Endothelial cell of umbilical vein (primary cell): ENCODE measurements at places on chromosomes 2 and 18. TPM values are rescaled to one million over a fixed set of nuclear protein-coding genes. Genes with fewer than 3 reads are reported as not detected.
A peak's percentile ranks its signal among the peaks of the same experiment; 100 is the strongest.

- no peaks in the 10 kb centered on the region for H3K4me1 ChIP-seq
- no peak overlapping the region for H3K4me3 ChIP-seq
- no peak overlapping the region for H3K27ac ChIP-seq
- H3K27me3 ChIP-seq: no peaks in the 10 kb centered on the region
- no peak for DNase-seq
These were observed 56.2 kb downstream of the PDK1 start for GRCh38 chr2:172612051-172612450.

The PLGLB1 gene
- 0.75 and 1.8 TPM in 2 replicates for total RNA-seq

The FAM237A gene
- total RNA-seq: not detected in 2 replicates

GRCh38 chr2:215796140-215796855 lies 217.1 kb downstream of the MREG start:
- DNase-seq: peak; percentile 44
- no peaks in the 10 kb centered on the region for H3K27me3 ChIP-seq
- peaks cover 44% of the 10 kb centered on the region for H3K4me1 ChIP-seq
- H3K36me3 ChIP-seq: peaks cover 9% of the 10 kb centered on the region
- no peak overlapping the region for H3K4me3 ChIP-seq

The POTEJ gene
- total RNA-seq: 0.24 TPM in 1 of 2 replicates, not detected in the other

The TANK gene
- total RNA-seq: 83.2 and 88.2 TPM in 2 replicates

- peaks cover 18% of the 10 kb centered on the region for H3K4me1 ChIP-seq
- peak; percentile 67 for DNase-seq
- no peaks in the 10 kb centered on the region for H3K27me3 ChIP-seq
- H3K36me3 ChIP-seq: no peaks in the 10 kb centered on the region
- no peak overlapping the region for H3K27ac ChIP-seq
These were observed 73.2 kb downstream of the MBP start for GRCh38 chr18:77059294-77059916.

GRCh38 chr2:119198240-119198840 lies 25.3 kb upstream of the STEAP3 start:
- H3K4me1 ChIP-seq: peaks cover 4% of the 10 kb centered on the region
- DNase-seq: no peak
- H3K27ac ChIP-seq: no peak overlapping the region
- H3K27me3 ChIP-seq: peaks cover 2% of the 10 kb centered on the region
- no peaks in the 10 kb centered on the region for H3K36me3 ChIP-seq
- H3K4me3 ChIP-seq: no peak overlapping the region

The SCN9A gene
- 1.6 and 1.8 TPM in 2 replicates for total RNA-seq

The DUSP11 gene
- 25.3 and 27.0 TPM in 2 replicates for total RNA-seq

DNA sequence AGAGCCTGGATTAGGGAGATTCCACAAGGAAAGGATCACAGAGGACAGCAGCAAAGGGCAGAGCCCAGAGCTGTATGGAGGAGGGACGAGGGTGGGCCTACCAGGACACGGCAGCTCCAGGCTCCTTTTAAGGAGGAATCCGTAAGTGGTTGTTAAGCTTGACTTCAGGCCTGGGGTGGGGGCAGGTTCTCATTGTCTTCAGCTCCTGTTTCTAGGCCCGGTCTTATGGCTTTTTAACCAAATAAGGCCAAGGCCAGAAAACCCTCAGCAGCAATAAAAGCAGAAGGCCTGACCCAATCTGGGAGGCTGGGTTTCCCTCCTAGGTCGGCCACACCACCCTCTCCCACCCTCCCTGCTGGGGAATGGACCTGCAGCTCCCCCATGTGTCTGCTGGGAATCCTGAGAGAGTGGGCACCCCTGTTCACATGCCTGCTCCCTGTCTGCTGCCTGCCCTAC lies 111.2 kb downstream of the PLB1 start:
- H3K4me3 ChIP-seq: no peak overlapping the region
- peak; percentile 40 for DNase-seq
- no peaks in the 10 kb centered on the region for H3K36me3 ChIP-seq
- peaks cover 39% of the 10 kb centered on the region for H3K4me1 ChIP-seq

- H3K36me3 ChIP-seq: no peaks in the 10 kb centered on the region
- H3K27me3 ChIP-seq: no peaks in the 10 kb centered on the region
- no peak overlapping the region for H3K27ac ChIP-seq
These were observed 1203.8 kb upstream of the PIK3C3 start for GRCh38 chr18:40751186-40751585.

The DCC gene
- total RNA-seq: not detected in 2 replicates

The DNAH7 gene
- total RNA-seq: 0.05 and 0.24 TPM in 2 replicates

DNA sequence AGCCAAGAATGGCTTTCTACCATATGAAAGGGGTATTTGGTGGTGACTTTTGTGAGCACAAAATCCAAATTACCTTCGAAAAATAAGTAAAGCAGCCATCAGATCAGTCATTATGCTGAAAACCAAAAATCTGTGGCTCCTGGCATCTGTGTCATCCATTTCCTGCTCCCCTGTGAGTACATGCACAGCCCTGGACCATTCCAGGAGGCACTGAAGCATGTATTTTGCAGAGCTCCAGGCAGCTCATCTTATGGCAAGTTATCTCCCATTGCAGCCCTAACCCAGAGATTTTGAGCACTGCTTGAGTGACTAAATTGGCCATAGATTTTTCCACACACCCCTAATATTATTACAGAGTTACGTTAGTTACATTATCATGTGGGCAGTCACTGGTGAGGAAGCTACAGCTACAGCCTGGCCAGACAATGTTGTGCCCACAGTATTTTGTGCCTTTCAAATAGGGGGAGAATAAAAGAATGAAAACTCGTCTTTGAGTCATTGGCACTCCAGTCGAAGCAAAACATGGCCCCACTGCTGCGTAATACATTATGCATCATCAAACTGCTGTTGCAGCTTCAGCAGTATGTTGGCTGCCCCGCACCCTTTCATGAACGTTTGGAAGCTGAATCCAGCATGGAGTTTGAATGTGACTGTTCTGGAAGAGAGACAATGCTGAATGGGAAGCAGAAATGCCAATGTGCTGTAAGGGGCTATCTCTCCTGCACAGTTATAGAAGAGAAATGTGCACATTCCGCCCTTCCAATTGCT lies 702.2 kb downstream of the RNF144A start:
- H3K27me3 ChIP-seq: no peaks in the 10 kb centered on the region
- no peak overlapping the region for H3K27ac ChIP-seq
- no peaks in the 10 kb centered on the region for H3K4me1 ChIP-seq
- DNase-seq: no peak

DNA sequence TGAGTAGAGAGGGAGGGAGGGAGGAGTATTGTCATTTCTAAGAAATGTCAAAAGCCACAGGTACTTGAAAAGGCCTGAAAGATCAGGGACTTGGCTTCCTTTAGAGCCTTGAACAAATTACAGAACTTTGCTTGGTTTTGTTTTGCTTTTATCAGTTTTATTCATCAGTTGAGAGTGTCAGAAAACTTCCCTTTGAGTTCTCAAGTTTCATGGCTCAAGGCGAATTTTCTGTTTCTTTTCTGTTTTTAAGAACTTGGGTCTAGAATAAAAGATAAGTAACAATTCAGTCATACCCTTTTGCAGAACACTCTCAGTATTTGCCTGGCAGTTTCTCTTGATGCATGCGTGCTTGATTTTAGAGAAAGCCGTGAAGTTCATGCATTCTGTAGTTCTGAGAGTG lies 531.9 kb downstream of the PARD3B start:
- H3K4me3 ChIP-seq: no peak overlapping the region
- H3K27ac ChIP-seq: no peak overlapping the region
- H3K27me3 ChIP-seq: no peaks in the 10 kb centered on the region
- no peaks in the 10 kb centered on the region for H3K4me1 ChIP-seq
- no peaks in the 10 kb centered on the region for H3K36me3 ChIP-seq
- DNase-seq: peak; percentile 12

The CCL20 gene
- total RNA-seq: 0.53 TPM in 1 of 2 replicates, not detected in the other

The EVX2 gene
- not detected in 2 replicates for total RNA-seq

DNA sequence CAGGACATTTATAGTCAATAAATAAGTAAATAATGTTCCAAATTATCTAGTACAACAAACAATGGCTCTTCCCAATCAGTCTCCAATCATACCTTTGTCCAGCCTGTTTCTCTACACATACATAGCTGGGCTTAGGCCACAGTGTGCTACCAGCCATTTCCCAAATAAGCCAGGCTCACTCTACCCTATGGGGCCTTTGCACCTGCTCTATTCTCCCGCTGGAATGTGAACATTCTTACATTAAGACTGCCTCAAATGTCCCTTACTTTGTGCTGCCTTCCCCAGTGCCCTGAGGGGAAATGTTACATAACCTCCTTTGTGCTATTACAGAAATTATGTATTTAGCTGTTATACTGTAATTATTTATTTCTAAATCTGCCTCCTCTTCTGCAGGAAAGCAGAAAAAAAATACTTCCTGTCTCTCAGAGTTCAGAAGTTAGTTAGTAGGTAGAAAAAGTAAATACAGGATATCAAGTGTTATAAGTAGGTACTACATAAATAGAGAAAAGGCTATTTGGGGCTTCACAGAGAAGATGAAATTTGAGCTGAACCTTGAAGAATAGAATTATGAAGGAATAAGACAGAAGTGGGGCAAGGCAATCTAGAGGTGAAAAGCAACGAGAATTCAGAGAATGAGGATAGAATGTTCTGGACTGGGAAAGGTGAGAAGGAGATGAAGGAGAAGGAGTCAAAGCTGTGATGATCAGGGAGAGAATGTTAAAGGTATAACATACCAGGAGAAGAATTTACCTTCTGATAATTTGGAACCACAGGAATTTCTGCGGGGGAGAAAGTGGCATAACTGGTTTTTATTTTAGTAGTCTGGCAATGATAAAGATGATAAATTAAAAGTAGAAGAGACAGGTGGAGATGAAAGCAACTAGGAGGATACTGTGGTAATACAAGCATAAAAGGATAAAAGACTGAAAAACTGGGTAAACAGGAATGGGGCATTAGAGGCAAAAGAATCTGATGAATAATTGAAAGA lies 37.0 kb downstream of the ROCK1 start:
- no peaks in the 10 kb centered on the region for H3K27me3 ChIP-seq
- DNase-seq: peak; percentile 14
- H3K27ac ChIP-seq: no peak overlapping the region
- H3K4me3 ChIP-seq: no peak overlapping the region
- no peaks in the 10 kb centered on the region for H3K36me3 ChIP-seq
- H3K4me1 ChIP-seq: no peaks in the 10 kb centered on the region

The CRACDL gene
- 3.8 and 6.3 TPM in 2 replicates for total RNA-seq

The SLC16A14 gene
- total RNA-seq: 0.22 and 0.23 TPM in 2 replicates

DNA sequence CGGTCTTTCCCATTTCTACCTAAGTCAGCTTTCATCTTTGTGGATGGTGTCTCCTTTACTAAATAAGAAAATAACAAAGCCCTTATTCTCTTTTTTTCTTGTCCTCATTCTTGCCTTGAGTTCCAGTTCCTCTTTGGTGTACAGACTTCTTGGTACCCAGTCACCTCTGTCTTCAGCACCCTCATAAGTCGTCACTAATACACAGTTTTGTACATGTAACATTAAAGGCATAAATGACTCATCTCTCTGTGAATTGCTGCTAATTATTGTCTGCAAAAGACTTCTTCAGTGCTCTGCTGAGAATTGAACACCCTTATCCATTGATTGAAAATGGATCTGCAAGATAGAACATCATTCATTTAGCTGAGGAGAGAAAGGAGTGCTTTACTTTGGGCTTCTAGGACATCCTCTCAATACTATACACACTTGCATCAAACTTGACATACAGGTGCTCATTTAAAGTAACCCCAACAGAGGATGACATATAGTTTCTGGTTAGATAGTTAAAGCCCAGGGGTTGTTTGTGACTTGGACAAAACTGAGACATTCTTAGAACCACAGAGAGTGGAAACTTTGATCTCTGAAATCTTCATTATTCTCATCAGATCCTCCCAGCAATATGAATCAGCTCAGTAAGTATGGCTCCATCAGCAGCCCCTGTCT lies 97.0 kb downstream of the XRCC5 start:
- H3K36me3 ChIP-seq: peaks cover 46% of the 10 kb centered on the region
- H3K4me1 ChIP-seq: no peaks in the 10 kb centered on the region
- DNase-seq: no peak
- H3K27ac ChIP-seq: no peak overlapping the region
- H3K4me3 ChIP-seq: no peak overlapping the region

The PIEZO2 gene
- total RNA-seq: 5.0 and 11.2 TPM in 2 replicates

GRCh38 chr18:24015639-24016631 lies 1.4 kb downstream of the TTC39C start:
- H3K4me3 ChIP-seq: peak overlapping the region; percentile 77
- no peak for DNase-seq
- H3K27me3 ChIP-seq: peaks cover 35% of the 10 kb centered on the region

GRCh38 chr2:112055730-112056625 lies 909 bp downstream of the TMEM87B start:
- no peaks in the 10 kb centered on the region for H3K27me3 ChIP-seq
- H3K4me1 ChIP-seq: peaks cover 27% of the 10 kb centered on the region
- no peaks in the 10 kb centered on the region for H3K36me3 ChIP-seq
- H3K4me3 ChIP-seq: peak overlapping the region; percentile 81
- H3K27ac ChIP-seq: peak overlapping the region; percentile 71

The NEURL3 gene
- total RNA-seq: not detected in 2 replicates

DNA sequence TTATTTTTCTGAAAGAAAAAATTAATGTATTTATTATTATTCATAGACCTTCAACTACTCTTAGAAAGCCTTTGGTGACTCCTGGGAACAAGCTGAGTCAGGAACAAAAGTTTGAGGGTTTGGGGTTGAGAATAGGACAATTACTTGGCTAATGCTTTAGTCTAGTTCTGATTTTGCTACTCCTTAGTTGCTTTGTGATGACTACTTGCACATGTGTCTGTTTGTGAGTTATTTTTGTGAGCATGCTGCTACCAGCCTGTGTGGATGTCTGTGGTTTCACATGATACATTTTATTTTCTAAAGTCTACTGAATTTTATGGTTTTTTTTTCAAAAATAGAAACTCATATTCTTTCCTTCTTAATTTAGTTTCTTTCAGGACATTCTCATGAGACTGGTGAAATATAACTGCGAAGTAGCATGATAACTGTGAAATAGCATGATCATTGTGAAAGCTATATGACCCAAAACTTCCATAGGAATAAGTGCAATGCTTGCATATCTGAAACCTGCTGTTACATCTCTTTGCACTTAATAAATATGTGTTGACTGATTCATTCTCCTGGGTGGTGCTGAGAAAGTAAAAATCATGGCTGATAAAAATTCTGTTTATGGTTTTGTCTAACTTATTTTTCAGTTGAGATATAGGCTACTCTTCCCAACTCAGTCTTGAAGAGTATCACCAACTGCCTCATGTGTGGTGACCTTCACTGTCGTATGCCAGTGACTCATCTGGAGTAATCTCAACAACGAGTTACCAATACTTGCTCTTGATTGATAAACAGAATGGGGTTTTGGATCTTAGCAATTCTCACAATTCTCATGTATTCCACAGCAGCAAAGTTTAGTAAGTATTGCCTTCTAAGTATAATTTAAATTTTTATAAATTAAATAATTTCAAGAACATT lies 17.9 kb upstream of the IL18R1 start:
- peak; percentile 57 for DNase-seq
- H3K4me3 ChIP-seq: peak overlapping the region; percentile 74
- H3K27me3 ChIP-seq: no peaks in the 10 kb centered on the region
- H3K36me3 ChIP-seq: peaks cover 5% of the 10 kb centered on the region
- peak overlapping the region; percentile 99 for H3K27ac ChIP-seq

The SERPINB13 gene
- total RNA-seq: not detected in 2 replicates

DNA sequence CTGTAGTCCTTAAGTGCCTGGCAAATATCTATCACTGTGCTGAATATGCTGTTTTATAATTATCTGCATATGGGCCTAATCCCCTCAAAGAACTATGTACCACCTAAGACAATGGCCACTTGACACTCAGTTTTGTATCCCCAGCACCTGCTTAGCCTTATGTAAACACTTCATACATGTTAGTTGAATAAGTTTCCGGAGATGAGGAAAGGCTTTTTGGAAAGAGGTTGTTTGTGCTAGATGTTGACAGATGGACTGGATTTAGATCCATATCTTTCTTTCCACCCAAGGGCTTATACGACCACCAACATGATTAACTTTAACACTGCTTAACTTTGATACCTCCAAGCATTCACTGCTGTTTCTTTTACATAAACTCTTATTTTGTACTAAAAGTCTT lies 63.3 kb downstream of the FAM228A start:
- no peaks in the 10 kb centered on the region for H3K4me1 ChIP-seq
- no peaks in the 10 kb centered on the region for H3K36me3 ChIP-seq
- H3K27me3 ChIP-seq: no peaks in the 10 kb centered on the region

The LOXHD1 gene
- not detected in 2 replicates for total RNA-seq

The SNRNP27 gene
- 43.2 and 50.6 TPM in 2 replicates for total RNA-seq
